ENCODE measurements at places on chromosomes 13 and 19. TPM values are rescaled to one million over a fixed set of nuclear protein-coding genes. Genes with fewer than 3 reads are reported as not detected.

GRCh38 chr13:81745391-81745790 lies 1404.5 kb upstream of the SPRY2 start:
- DNase-seq: no peak

DNA sequence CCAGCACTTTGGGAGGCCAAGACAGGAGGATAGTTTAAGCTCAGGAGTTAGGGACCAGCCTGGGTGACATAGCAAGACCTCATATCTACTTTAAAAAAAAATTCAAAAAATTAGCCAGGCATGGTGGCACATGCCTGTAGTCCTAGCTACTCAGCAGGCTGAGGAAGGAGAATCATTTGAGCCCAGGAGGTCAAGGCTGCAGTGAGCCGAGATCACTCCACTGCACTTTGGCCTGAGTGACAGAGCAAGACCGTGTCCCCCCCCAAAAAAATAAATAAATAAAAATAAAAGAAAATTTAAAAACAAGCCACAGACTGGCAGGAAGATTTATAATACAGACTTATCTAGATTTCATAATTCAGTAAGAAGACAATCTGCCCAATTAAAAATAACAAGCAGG lies 14.8 kb downstream of the PSPC1 start:
- DNase-seq: no peak

- no peak for DNase-seq
These were observed 23.2 kb downstream of the HSPH1 start for GRCh38 chr13:31138515-31138914.

GRCh38 chr19:46602392-46603194 lies 1.5 kb downstream of the CALM3 start:
- DNase-seq: peak; percentile 57

- DNase-seq: no peak
These were observed 12.3 kb upstream of the MCF2L start for GRCh38 chr13:112956571-112957294.

DNA sequence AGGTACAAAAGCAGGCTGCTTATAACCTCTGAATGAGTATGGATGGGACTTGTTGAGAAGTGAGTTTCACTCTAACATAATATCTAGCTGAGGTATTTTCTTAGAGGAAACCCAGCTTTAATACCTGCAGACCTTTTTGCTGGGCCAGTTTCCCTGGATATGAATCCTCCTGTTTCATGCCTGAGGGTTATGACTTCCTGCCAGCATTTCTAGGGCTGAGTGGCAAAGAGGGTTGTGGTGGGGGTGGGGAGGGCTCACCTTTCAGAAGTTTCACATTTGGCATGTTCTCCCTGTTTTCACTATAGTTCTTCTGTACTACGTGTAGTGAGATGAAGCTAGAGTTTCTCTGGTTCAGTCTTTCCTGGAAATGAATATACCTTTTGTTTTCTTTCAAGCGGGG lies 73.7 kb downstream of the LACC1 start:
- DNase-seq: no peak

DNA sequence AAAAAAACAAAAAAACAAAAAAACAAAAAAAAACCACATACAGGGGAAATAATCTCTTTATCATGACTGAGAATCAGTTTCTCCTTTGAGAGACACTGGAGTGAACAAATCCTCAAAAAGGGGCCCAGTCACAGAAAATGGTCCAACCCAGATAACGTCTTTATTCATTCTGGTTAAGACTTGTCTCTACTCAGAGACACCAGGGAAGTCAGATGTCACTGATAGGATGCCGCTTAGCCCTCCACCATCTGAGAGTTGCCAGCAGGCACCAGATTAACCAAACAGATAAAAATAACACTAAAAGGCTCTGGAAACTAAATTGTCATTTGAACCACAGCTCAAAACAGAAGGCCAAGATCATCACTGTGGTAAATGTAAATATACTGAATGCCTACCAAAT lies 1163.4 kb upstream of the ATXN8OS start:
- DNase-seq: no peak

GRCh38 chr19:28727480-28728159 lies 485.3 kb downstream of the UQCRFS1 start:
- DNase-seq: peak; percentile 12

DNA sequence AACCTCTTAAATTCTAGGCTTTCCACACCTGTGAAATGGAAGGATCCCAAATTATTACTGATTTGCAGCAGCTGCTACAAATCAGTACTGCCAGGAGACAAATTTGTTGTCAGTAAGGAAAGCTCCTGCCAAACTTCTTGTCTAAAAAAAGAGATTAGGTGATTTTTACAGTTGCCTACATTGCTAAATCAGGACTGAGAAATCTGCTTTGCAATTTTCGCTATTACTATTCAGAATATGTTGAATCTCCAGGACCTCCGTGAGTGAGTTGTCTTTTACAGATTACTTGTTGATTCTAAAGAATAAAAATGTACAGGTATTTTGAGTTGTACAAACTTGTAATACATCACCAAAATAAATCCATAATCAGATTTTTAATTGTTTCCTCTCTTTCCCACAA lies 1815.9 kb downstream of the PCDH9 start:
- no peak for DNase-seq

GRCh38 chr19:51713319-51714285 lies 10.2 kb downstream of the HAS1 start:
- DNase-seq: no peak

DNA sequence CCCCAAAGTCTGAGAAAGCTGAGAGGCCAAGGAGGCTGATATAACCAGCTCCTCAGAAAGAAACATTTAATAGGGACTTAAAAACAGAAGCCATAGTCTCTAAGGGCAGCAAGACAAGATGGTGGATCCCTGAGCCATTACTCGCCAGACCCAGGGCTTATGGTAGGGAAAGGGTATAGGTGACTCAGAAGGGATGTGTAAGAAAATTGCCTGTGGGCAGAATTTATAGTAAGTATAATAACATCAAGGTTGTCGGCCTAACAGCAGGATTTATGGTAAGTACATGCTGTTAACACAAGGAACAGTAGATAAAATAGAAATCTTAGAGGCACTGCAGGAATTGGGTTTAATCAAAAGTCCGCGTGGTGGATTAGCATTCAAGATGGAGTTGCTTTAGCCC lies 14.7 kb downstream of the KBTBD6 start:
- no peak for DNase-seq

- no peak for DNase-seq
These were observed 368.3 kb downstream of the IRS2 start for GRCh38 chr13:109418111-109418510.

GRCh38 chr19:4795400-4795799 lies 3.9 kb downstream of the FEM1A start:
- no peak for DNase-seq

DNA sequence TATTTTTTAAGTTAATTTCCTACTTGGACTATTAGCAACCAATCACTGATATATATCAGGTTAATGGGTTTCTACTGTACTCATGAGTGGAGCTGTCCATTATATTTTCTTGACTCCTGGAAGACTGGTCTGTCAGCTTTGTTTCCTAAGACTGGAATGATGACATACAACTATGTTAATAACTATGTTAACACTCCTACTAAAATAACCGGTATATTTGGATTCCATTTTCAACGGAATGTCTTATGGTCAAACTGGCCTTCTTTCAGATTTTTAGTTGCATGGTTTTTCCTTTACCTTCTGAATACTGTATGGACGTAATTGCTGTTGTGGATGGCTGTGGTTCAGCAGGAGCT lies 45.8 kb upstream of the GPI start:
- DNase-seq: no peak

GRCh38 chr13:49444524-49445395 lies 686 bp downstream of the SETDB2 start:
- DNase-seq: peak; percentile 12

CCDC169 gene
- total RNA-seq: 0.76 TPM

IRGQ gene
- total RNA-seq: 38.2 TPM

KLK14 gene
- 1.2 TPM for total RNA-seq

ANGPTL8 gene
- total RNA-seq: not detected

TMC4 gene
- 0.63 TPM for total RNA-seq

METTL21C gene
- not detected for total RNA-seq

KLK10 gene
- not detected for total RNA-seq
